CD4-positive, alpha-beta T cell treated with Interleukin-12 subunit alpha and Interleukin-12 subunit beta, for 1 hour (primary cell): ENCODE measurements at places on chromosomes 12 and 14.

DNA sequence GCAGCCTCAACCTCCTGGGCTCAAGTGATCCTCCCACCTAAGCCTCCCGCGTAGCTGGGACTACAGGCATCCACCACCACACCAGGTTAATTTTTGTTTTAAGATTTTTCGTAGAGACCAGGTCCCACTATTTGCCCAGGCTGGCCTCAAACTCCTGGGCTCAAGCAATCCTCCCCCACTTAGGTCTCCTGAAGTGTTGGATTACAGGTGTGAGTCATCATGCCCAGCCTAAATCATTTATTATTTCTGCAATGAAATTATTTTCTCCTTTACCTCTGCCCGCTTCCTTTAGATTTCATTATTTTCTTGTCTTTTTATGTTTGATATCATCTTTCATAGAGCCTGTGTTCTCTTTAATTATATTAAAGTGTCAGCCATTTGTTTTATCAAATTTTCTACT is 165.2 kb upstream of the OTX2 start:
- DNase-seq, result no peak

- no peak for DNase-seq
These were observed 527 bp upstream of the ATP23 start for GRCh38 chr12:57940915-57941164.

DNA sequence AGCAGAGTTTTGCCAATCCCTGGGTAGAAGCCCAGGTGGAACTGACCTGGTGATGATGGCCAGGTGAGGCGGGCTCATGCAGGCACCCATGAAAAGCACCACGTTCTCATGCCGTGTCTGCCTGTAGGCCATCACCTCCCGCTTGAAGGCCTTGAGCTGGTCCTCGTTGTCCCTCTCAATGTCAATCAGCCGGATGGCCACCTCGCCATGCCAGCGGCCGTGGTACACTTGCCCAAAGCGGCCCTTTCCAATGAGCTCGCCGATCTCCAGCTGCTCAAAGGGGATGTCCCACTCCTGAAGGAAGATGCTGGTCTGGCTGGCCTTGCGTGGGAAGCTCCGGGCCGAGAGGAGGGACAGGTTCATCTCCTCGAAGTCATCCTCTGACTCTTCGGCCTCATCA is 163.4 kb upstream of the NOS1 start:
- DNase-seq, result no peak

DNA sequence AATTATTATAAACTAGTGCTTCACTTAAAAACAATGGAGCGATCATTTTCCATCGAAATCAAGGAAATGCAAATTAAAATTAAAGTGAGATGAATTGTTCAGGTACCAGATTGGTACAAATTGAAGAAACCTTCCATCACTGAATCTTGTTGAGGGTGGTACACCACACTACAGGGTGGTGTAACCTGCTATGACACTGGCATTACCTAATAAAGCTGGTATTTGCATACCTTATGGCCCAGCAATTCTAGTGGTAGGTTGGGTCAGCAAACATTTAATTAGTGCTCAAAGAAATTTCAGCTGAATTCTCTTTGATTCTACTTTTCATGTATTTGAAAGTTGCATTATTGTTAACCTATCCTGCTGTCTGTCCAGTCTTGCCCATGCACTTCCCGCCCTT is 9.2 kb downstream of the TIGAR start:
- no peak for DNase-seq

GRCh38 chr14:95260537-95261361 is 59.0 kb downstream of the CLMN start:
- no peak for DNase-seq

DNA sequence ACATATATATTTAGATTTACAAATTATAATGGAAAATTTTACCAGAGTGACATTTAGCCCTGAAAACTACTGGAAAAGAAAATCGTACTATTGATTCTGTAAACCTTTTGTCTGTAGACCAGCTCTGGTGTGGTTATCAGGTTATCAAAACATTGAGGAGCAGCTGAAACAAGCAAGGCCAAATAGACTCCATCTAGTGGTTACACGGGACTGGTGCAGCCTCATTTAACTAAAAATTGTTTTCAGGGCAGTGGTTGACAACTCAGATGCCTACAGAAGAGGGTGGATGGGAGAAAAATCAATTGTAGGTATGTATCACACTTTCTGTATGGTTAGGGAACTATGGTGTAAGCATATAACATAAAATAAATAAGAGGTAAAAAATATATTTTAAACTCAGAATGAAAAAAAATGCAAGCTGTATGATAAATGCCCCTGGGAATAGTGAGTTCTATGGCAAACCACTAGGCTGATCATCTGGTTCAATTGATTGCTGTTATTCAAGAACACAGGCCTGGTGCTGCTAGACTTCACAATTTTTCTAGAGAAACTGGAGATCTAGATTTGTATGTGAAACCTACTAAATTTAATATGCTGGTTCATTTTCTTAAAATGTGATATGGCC is 51.2 kb downstream of the ACSS3 start:
- DNase-seq, result peak; percentile 1

DNA sequence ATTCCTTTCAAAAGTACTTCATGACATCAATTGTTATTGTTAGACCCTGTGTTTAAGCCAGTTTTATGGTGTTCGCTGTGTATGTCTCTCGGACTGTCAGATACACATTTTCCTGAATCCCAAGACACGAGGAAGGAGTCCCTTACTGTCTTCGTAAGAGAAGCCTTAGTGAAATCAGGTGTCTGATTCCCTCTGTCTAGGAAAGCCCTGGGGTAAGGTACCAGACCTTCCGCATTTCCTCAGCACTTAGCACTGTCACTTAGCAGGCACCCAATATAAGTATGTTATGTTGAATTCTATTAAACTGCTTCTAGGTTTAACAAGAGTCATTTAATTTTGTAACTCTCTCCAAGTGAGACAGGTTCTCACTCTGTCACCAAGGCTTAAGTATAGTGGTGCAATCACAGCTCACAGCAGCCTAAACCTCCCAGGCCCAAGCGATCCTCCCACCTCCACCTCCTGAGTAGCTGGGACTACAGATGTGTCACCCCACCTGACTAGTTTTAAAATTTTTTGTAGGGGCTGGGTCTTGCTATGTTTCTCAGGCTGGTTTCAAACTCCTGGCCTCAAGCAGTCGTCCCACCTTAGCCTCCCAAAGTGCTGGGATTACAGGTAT is 111.0 kb downstream of the BBS10 start:
- no peak for DNase-seq

GRCh38 chr14:64705381-64706118 is 1.3 kb downstream of the PLEKHG3 start:
- no peak for DNase-seq

- DNase-seq, result no peak
These were observed 146.6 kb downstream of the ANO2 start for GRCh38 chr12:5798242-5799015.

DNA sequence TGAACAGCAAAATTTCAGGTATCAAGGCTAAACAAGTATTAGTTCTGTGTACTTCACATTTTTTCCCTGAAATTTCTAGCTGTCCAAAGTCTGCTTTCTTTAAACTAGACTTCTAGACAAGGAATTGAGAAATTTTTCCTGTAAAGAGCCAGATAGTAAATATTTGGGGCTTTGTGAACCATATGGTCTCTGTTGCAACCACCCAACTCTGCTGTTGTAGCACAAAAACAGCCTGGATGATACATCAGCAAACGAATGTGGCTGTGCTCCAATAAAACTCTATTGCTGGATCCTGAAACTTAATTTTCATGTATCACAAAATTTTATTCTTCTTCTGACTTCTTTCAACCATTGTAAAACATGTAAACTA is 96.0 kb upstream of the SLC38A4 start:
- DNase-seq, result no peak

DNA sequence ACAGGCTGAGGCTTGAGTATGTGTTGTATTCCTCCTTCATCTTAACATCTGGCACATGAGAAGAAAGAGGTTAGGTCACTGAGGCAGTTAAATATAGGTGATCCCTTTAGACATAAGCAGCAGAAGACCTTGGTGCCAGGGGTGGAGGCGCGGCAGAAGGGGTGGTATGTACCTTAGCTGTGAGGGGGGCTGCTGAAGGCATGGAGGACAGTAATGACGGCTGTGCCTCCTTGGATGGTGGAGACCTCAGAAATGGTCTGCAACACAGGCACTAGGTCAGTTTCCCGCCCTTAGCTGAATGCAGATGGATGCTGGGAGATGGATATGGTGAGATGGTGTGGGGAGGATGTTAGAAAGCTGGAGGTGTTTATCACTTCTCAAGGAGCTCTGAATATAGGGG is 1.5 kb upstream of the PNMA1 start:
- no peak for DNase-seq

DNA sequence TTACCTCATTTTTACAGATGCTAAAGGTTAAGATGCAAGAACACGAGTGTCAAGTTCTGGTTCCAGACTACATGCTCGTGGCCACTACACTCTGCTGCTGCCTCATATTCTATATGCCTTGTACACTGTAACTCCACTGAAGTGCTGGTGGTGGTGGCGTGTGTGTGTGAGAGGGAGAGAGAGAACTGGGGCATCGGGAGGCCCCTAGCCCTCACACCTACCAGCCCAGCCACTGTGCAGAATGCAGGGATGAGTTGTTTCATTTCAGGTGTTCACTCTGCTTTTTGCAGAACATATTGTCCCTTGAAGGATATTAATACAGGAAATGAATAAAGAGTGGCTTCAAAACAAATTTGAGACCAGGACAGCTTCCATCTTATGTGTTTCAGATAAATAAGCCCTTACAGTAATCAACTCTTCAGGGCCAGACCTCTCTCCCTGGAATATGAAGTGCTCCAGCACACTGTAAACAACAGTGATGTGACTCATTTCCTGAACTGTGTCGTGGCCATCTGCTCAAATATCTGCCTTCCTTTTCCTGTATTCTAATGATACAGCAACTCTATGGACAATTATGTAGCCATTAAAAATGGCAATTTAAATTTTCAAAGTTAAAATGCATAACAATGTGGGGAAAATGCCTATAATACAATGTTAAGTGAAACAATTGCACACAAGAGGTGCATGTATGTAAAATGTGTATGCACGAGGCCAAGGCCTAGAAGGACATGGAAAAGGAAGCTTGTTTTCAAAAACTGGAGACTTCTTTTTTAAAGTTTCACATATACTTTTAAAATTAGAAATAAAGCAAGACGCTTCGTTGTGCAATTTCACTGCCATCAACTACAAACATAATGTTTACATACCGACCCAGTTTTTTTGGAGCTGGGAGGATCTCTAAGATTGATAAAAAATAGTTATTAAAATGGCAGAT is 215.4 kb downstream of the PELI2 start:
- no peak for DNase-seq
